Stimulated activated CD8-positive, alpha-beta memory T cell treated with anti-CD3 and anti-CD28 coated beads, Interleukin-4, amount 100 ng/mL, for 1 hour (primary cell): ENCODE measurements at places on chromosomes 2 and 18.
A peak's percentile ranks its signal among the peaks of the same experiment; 100 is the strongest.

- no peak for DNase-seq
Observed at GRCh38 chr2:171505374-171505773, 16.9 kb upstream of the CYBRD1 start.

- no peak for DNase-seq
Observed at GRCh38 chr2:162369551-162369950, 25.6 kb downstream of the GCA start.

GRCh38 chr18:34821669-34822210 is 111.6 kb downstream of the DTNA start:
- DNase-seq, result no peak

- no peak for DNase-seq
Observed at GRCh38 chr2:239171643-239172042, 229.2 kb downstream of the HDAC4 start.

- no peak for DNase-seq
Observed at GRCh38 chr2:40027968-40028367, 248.9 kb upstream of the THUMPD2 start.

- DNase-seq, result no peak
Observed at GRCh38 chr2:143696651-143697050, 567.4 kb downstream of the ARHGAP15 start.

- DNase-seq, result no peak
Observed at GRCh38 chr18:78822171-78822948, 157.3 kb upstream of the SALL3 start.

GRCh38 chr2:126732682-126733245 is 76.8 kb downstream of the GYPC start:
- no peak for DNase-seq

GRCh38 chr2:11371092-11371937 is 26.9 kb upstream of the ROCK2 start:
- no peak for DNase-seq

DNA sequence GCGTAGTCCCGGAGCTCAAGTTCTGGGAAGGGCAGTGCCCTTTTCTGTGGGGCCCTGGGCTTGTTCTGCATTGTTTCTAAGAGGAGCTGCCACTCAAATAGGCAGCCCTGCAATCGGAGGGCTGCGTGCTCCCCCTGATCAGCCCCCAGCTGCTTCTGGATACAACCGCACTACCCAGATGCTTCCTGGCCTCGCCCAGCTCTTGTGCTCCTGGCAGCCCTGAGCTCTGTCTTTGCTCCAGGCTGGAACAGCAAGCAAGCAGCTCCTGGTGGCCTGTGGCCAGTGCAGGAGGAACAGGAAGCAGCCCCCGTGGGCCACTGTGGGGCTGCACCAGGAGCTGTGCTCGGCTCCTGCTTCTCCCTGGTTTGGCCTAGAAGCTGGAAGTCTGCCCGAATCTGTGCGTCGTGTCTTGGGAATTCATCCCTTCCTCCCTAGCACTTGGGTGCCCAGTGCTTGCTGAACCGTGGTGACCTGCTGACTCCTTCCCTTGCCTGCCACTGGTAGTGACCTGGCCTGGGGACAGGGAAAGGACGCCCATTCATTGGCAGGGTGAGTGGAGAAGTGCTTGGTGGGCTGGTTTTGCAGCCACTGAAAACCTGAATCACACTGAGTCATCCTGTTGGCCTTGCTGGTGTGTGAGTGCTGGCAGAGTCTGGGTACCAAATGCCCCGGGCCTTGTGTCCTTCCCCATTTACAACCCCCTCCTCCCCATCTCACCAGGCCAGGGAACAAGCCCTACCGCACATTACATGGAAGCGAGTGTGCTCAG is 27.3 kb upstream of the NTSR2 start:
- DNase-seq, result no peak

DNA sequence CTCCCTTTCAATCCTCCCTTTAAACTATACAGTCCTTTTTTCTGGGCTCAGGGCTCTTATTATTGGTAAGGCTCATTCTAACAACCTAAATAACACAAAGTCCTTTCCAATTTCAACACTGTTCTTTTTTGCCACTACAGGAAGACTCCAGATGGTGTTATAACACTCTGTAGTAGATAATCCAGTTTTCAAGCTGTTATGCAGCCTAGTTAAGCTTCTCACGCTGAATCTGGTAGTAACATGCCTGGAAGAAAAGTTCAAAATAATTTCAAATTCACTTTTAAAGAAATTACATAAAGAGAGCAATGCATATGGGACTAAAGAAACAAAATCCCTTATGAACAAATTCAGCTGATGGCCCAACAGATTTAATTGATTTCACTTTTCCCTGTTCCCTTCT is 3.2 kb upstream of the MPP4 start:
- no peak for DNase-seq

DNA sequence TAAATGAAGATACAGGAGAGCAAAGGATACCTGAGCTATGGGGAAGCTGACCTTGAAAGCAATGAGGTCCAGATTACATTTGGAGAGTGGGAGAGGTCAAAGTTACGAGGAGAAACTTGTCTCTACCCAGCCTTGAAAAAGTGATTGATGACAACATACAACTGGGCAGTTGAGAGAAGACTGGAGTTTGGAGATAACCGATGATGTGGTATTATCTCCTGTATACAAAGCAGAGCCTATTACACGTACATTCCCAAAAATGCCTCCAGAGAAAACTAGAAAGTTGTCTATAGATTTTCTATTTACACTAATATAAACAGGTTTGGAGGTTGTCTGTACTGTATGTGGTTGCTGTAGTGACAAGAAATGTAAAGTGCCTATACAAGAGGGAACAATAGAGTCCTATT is 28.3 kb downstream of the ARL5A start:
- DNase-seq, result no peak

GRCh38 chr18:11269257-11269656 is 119.9 kb upstream of the PIEZO2 start:
- DNase-seq, result no peak

DNA sequence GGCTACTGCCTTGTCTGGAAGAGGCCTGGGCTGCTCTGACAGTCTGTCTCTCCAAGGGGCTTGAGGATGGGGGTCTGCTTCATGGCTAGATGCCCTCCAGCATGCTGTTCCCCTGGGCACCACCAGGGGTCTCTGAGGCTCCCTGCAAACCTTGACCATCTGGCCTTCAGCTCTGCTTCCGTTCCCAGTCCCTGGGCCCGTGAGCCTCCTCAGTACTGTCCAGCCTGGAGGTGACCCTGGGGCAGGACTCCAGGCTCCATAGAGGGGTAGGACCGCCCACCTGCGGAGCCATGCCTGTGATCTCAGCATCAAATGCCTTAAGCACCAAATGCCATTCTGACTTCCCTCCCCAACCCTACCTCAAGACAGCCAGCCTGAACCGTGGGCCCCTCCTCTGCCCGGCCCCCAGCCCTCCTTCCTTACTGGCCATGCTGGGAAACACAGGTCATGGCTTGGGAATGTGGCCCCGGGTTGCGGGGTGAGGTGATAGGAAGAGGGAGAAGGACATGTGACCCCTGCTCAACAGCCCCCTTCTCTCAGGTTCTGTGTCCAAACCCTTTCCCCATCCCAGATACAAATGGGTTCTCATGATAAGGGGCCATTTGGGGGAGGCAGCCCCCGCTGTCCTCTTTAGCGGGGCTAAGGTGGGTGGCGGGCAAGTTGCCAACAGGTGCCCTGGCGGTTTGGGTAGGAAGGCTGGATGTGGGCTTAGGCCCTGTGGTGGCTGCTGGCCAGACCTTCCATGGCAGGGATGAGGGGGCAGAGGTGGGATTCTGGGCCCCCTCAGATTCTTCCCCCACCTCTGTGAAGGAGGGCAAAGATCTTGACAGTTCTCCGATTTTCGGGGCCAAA is 25.0 kb downstream of the SPEG start:
- no peak for DNase-seq

DNA sequence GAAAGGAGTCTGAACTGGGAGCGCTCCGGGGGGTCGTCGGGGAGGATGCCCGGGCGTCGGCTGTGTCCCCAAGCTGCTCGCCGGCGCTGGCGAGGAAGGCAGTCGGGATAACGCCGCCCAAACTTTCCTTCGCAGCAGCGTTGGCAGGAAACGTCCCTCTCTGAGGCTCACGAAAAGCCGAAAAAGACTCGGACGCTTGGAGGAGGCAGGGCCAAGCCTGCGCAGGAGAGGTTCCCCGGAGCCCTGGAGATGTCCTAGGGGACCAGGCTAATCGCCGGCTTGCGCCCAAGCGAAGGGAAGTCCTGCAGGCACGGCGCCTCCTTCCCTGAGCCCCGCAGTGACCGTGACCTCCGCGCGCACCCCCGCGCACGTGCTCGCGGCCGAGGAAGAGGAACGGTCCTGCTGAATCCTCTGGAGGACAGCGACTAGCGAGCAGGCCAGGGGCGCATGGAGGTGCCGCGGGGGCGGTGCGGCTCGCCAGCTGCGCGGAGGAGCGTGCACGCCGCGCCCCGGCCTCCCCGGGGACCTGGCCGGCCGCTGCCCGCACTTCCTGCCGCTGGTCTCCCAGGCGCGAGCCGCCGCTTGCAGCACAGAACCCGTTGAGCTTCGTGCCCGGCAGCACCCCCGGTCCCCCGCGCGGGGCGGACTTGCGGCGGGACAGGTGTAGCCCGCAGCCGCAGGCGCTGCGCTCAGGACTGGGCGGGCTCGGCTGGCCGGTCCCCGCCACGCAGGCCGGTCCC is at the start of gene SH3RF3:
TSS of gene SH3RF3 (plus strand) at position 590 of the 740 bp plus-strand sequence.
- DNase-seq, result no peak

DNA sequence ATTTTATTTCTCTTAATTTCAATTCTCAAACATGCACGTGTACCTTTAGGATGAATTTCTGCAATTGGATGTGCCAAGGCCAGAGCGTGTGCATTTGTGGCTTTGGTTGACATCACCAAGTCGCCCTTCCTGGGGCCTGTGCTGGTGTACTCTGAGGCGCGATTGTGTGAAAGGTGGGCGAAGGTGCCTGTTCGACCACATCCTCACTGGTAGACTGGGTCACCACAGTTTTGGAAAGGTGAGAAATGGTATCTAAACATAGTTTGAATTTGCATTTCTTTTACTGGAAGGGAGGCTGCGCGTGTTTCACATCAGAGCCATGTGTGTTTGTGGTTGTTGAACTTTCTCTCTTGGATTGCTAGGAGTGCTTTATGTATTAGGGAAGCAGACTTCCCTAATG is 89.8 kb downstream of the LDLRAD4 start:
- DNase-seq, result no peak

GRCh38 chr2:112884869-112885505 is 26.0 kb upstream of the IL37 start:
- DNase-seq, result peak; percentile 20

- no peak for DNase-seq
Observed at GRCh38 chr2:222792001-222792611, 68.7 kb upstream of the ACSL3 start.

GRCh38 chr2:45497355-45497754 is 113.7 kb downstream of the SRBD1 start:
- no peak for DNase-seq

- no peak for DNase-seq
Observed at GRCh38 chr2:83615511-83615910, 843.6 kb downstream of the SUCLG1 start.

GRCh38 chr2:64620661-64621060 is 33.1 kb downstream of the SERTAD2 start:
- no peak for DNase-seq

DNA sequence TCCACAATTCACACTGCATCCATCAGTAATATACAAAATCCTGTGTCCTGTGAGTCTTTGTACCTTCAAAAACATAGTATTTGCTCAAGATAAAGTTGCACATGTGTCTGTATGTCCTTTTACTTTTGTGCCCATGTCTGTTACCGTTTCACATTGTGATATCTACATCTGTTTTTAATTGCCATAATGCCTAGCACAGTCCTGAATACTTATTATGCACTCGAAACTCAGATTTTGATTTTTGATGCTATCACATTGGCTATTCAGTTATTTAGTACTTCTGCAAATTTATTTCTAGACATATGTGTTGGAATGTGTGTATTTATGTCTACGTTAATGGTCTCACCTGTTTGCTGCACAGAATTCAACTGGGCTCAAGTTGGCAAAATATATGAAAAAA is 452.8 kb upstream of the ZEB2 start:
- no peak for DNase-seq

GRCh38 chr2:47097563-47097962 is 57.5 kb downstream of the STPG4 start:
- no peak for DNase-seq

- DNase-seq, result no peak
Observed at GRCh38 chr2:182980115-182980514, 58.1 kb downstream of the NCKAP1 start.

GRCh38 chr2:148023861-148024260 is 3.0 kb downstream of the MBD5 start:
- DNase-seq, result no peak

- no peak for DNase-seq
Observed at GRCh38 chr2:104862058-104862941, 8.4 kb downstream of the POU3F3 start.

- DNase-seq, result no peak
Observed at GRCh38 chr2:39228413-39229209, 15.2 kb downstream of the CDKL4 start.

DNA sequence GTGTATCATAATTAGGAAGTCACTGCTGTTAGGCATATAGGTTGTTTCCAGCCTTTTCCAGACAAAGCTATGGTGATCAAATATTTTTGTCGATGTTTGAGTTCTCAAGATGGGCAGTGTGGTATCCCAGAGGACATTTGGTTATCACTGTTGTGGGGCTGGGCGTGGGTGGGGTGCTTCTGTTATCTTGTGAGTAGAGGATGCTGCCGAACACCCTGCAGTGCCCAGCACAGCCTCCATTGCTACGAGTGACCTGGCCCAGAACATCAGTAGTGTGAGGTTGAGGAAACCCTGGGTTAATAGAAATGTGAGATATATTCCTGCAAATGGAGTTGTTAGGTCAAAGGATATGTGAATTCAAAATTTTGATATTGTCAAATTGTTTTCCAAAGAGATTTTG is 33.2 kb downstream of the ZNF236 start:
- no peak for DNase-seq

- no peak for DNase-seq
Observed at GRCh38 chr18:79804130-79804787, 6.5 kb downstream of the KCNG2 start.

GRCh38 chr2:197386242-197386641 is 48.6 kb downstream of the SF3B1 start:
- DNase-seq, result no peak
